Erythroblast (primary cell): ENCODE measurements at places on chromosomes 12 and 14.

GRCh38 chr12:57244312-57244696 is 6.7 kb downstream of the STAC3 start:
- DNase-seq = no peak

DNA sequence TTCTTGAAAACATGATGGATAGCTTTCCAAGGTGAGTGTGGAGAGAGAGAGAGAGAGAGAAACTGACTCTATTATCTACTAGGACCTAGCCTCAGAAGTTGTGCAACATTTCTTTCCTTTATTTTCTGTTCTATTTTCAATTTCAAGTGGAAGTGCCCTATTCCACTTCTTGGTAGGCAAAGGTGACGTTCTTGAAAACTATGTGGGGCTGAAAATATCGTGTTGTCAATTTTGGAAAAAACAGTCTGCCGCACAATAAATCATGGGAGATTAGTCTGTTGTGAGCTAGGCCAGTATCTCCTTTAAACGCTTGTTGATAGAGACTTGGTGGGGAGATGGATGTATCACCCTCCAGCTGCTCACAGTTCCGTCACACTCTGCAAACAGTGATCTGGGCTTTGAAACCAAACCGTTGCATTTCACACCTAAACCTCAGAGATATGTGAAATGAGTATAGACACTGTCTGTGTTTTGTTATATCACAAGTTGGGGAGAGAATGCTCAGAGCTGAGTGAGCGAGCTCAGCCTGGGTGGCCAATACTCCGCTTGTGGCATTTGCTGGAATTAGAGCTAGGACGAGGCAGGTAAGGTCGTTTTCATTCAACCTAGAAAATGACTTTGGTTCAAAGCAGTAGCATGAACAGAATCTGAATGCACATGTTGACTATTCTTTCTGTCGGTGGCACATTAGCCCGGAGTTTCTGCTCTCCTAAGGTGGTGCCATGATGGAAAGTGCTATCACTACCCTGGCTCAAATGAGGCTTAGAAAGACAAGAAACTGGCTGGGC is 75.1 kb upstream of the ST8SIA1 start:
- DNase-seq = no peak

DNA sequence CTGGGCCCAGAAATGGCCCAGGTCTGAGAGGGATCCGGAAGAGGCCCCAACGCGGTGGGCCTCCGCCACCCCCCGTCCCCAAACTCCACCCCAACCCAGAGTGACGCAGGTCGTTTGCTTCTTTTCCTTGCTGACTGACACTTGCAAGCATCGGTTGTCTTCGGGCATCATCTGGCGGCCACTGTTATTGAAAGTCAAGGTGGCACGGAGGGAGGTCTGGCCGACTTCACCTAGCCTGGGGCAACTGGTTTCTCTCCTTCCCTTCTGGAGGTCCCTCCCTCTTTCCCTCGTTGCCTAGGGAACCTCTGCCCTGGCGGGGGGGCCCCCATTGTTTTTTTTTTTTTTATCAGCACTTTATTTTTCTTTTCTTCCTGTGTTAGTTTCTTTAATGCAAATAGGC is 241.8 kb downstream of the ALG10 start:
- DNase-seq = no peak

- DNase-seq = no peak
These were observed 23.0 kb downstream of the MNAT1 start for GRCh38 chr14:60757567-60758002.

DNA sequence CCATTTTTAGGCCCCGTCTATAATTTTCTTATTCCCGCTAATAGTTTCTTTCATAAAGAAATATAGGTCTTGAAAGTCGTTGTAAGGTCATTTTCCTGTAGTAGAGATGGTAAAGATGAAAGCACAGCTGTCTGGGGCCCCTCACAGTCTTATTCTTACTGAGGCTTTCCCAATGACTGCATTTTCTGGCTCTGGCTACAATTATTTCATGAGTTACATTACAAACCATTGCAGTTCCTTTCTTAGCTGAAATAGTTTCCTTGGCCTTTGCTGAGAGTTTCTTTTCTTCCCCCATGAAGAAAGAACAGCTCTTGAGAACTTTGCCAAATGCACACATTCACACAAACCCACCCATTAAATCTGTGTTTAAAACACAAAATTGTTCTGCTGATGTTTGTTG is 113.0 kb downstream of the DYRK2 start:
- no peak for DNase-seq

DNA sequence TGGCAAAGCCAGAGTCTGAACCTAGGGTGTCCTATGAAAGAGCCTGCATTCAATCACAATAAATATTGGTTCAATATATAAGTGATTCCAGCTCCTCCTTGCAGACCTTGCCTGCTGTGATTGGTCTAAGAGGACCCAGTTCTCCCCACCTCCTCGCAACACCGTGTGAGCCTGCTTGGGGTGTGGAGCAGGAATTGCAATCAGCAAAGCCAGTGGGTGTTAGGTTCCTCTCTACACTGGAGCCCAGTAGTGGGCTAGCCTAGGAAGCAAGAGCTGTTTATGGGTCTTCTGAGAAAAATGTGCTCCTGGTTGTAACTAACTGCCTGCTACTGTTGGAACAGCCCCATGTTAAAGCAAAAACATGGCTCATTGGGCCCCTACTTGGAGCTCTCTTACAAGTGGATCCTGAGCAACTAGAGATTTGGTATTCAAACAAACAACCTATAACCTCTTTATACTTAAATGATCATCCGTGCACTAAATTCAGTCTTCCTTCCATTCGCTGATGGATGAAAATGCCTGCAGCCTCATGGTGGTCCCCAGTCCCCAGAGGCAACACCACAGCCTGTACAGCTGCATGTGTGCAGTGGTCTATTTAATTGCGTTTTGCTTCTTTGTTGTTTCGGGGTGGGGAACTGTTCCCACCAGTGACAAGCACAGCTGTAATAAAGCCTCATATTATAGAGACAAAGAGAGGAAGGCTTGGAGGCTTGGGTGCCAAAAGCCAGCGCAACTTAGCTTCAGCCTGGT is 3.7 kb upstream of the SELPLG start:
- DNase-seq = no peak

DNA sequence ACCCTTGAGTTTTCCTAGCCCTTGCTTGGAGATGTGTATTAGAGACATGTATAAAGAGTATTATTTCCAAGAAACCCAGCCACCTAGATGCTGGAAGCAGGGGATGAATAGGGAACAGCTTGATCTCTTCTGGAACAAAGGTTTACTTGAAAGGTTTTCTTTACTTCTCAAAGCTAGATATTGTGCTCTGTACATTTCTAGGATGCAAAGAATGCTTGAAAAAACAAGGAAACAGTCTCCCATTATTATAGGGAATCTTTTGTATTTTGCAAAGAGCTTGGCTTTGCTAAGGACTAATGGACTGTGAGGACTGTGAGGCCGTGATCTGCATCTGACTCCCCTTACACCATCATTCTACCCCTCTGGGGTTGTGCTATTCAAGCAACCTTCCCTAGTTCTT is 77.9 kb downstream of the PRICKLE1 start:
- no peak for DNase-seq

- no peak for DNase-seq
These were observed 145.6 kb downstream of the ATP23 start for GRCh38 chr12:58086930-58087329.

DNA sequence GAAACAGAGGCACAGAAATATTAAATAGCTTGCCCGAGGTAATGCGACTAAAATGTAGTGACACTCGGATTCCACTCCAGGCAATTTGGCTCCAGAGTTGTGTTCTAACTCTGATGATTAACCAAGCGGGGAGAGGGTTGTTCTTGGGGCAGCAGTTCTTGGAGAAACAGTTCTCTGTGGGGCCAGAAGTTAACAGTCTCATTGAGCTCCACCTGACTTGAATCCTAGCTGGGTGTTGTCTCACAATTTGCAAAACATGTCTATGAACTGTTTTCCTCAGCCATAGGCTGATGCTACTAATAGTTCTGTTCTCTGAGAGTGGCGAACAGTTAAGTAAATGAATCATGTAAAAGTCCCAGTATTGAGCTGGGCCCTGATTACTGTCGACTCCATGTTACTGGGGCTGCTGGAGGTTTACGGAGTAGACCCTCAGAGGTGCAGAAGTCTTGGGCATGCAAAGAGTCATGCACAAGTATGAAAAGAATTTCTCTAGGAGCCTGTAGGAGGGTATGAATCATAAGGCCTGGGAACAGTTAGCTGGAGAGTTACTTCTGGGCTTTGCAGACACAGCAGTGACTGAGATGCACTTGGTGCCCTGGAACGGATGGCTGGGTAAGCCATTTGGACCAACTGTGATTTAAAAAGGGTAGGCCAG is 15.4 kb upstream of the NIN start:
- no peak for DNase-seq

DNA sequence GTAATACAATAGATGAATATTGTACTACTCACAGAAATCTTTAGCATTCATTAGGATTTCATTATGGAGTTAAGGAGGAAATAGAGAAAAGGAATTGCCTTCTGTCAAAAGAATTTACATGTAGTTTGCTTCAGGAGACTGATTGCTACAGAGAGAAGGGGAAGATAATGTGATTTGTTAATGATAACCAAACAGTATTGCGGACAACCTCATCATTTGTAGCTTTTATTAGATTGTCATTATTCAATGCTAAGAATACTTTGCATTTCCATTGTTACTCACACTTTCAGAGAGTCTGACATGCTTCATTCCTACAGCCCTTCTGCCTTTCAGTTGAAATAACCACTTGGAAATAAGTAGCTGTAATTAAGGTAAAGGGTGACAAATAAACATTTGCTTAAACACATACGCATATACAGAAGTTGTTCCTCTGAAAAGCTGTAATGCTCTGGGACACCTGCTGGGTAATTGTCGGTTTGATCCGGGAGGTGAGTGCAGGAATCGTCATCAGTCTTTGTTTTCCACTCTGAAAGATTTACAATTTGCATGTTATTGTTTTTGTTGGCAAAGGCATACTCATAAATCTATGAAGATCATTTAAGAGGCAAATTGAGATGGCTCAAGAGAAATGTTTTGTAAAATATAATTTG is 600.2 kb downstream of the TRHDE start:
- DNase-seq = no peak

DNA sequence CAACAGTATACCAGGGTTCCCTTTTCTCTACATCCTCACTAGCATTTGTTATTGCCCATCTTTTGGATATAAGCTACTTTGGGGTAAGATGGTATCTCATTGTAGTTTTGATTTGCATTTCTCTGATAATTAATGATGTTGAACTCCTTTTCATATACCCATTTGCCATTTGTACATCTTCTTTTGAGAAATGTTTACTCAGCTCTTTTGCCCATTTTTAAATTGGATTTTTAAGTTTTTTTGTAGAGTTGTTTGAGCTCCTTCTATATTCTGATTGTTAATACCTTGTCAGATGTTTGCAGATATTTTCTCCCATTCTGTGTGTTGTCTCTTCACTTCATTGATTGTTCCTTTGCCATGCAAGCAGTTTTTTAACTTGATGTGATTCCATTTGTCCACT is 22.2 kb downstream of the ESR2 start:
- DNase-seq = no peak

GRCh38 chr14:56844406-56845002 is 34.2 kb upstream of the OTX2 start:
- DNase-seq = no peak

DNA sequence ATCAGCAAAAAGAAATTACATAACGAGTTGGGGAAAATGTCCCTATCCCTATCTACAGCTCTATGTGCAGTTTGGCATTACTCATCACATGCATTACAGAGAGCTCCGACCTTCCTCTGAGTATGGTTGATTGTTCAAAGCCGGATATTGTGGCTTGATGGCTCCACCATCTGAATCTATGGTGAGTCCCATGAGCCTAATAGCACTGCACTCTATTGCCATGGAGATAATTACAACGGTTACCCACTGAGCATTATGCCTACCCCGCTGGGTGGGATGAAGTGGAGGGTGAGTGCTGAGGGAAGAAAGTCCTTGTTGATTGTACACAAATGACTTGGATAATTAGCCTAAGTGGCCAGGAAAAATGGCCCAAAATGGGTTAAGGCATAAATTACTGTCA is 800.5 kb downstream of the NRXN3 start:
- DNase-seq = no peak

- DNase-seq = no peak
These were observed 6.7 kb downstream of the TRMT5 start for GRCh38 chr14:60974090-60974651.

DNA sequence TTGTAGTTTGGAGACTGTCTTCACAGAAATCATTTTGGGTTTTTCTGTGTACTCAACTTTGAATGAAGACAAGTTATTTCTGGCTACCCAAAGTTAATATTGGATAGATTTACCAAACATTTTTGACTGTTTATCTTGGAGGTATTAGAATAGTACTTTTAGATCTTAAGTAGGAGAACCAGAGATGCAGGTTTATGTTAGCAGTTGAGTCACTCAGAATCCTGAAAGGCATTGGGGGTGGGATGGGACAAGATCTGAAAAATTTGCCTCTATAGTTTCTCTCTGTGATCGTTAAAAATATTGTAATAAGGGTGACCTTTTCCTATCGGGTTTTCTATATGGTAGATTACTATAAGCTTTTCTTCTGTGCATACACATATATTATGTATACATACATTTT is 112.3 kb downstream of the TTC6 start:
- DNase-seq = no peak

DNA sequence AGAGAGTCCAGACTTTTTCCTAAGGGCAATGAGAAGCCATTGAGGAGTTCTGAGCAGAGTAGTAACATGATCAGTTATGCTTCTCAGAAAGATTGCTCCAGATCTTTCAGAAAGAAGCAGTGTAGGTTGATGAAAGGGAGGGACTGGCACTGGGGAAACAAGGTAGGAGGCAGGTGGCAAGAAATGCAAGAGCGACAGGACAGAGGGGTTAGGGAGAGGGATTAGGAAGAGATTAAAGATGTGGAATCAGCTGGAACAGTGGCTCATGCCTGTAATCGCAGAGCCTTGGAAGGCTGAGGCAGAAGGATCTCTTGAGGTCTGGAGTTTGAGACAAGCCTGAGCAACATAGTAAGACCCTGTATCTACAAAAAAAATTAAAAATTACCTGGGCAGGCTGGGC is 3.4 kb downstream of the CDCA3 start:
- no peak for DNase-seq

DNA sequence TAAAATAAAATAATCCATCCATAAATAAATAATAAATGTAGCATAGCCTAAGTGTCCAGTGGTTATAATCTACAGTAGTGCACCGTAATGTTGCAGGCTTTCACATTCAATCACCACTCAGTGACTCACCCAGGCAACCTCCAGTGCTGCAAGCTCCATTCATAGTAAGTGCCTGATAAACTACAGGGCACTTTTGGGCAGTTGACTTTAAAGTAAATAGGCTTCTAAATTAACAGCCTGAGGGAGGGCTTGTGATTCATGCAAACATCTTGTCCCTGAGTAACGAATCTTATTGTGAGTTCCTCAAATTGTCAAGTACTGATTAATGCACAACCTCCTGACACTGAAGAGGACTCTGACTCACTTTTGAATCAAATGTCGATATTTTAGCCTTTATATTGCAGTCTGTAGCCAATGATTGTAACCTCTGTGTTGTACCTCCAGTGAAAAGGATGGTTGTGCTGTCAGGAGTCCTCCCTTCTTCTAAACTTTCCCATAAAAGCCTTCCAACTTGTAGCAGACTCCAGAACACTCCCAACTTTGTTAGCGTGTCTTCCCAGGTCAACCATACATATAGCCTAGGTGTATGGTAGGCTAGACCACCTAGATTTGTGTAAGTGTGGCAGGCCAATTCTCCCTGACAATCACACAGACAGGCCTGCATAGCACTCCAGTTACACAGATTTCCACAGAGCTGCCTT is 55.0 kb upstream of the BICD1 start:
- peak; percentile 54 for DNase-seq

GRCh38 chr14:83253870-83254269 is 1720.2 kb upstream of the SEL1L start:
- no peak for DNase-seq

GRCh38 chr12:51871126-51871525 is 16.8 kb upstream of the ANKRD33 start:
- no peak for DNase-seq

- DNase-seq = no peak
These were observed 141.3 kb downstream of the CACNA1C start for GRCh38 chr12:2194060-2194459.
